ENCODE measurements at places on chromosomes 11 and 22. TPM values are rescaled to one million over a fixed set of nuclear protein-coding genes. Genes with fewer than 3 reads are reported as not detected.
A peak's percentile ranks its signal among the peaks of the same experiment; 100 is the strongest.

DNA sequence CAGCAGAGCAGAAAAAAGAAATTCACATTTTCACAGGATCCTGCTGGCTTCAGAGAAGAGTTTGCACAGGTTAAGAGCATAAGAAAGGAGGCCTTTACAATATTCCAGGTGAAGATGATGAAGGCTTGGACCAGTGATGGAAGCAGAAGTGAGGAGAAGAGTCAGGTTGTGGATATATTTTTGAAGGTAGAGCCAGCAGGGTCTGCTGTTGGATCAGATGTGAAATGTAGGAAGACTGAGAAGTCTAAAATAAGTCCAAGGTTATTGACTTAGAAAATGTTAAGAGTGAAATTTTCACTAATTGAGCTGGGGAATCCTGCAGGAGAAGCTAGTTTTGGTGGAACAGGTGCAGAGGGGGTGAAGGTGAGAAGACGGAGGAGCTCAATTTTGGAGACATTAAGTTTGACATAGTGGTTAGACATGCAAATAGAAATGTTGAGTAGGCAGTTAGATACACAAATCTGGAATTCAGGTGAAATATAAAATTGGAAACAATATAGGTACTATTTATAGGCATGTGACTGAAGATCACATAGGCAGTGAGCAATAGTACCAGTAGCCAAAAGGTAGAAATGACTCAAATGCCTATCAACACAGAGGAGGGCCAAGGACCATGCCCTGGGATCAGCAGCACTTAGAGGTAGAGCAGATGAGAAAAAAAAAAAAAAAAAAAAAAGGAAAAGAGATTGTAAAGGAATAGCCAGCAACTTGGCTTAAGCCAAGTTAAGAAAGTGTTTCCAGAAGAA, 252.0 kb downstream of the AASDHPPT start:
- no peak for DNase-seq

- DNase-seq, result no peak
Observed at GRCh38 chr22:47954107-47954506, 1191.7 kb downstream of the TBC1D22A start.

DNA sequence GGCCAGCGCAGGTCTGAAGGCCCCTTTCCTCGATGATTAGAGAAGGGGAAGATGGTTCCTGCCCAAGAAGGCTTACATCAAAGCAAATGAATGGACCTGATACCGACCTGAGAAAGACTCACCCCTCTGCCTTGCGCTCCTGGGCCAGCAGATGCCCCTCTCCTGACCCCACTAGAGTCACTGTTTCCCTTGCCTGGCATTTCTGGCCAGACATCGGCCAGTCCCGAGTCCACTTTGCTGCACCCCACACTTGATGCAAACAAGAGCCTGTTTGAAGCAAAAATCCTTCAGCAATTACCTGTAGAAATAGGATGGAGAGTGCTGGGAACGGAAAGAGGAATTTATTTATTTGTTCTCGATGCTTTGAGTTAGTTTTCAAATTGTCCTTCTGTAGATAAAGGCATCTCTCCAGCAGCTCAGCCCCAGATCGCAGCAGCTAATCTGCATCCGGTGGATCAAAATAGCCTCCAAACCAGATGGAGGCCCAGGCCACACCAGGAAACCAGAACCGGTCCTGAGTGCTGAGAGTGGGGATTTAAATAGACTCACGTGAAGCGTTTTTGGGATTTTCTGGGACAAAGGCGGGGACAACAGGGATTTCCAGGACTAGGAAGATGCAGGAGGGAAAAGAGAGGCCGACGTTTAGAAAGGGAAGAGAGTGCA, 148.6 kb downstream of the TRIM29 start:
- peak; percentile 19 for DNase-seq

DNA sequence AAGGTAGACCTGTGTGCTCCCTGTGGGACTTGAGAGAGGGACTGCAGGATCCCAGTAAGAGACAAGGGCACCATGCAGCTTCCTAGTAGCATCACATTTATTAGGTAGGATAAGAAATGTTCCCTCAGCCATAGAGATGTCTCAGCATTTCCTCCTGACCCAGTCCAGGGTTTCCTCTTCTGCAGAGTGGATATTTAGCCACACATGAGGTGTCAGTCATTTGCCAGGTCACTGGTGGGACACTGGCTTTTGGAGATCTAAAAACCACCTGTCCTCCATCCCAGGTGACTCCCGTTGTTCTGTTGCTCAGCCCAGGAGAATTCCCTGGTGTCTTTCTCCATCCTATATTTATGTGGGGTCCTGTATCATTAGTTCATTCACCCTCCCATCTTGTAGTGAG, 117.5 kb upstream of the NNMT start:
- DNase-seq, result no peak

The KRTAP5-1 gene
- not detected for polyA plus RNA-seq

The HEPACAM gene
- 0.10 TPM for polyA plus RNA-seq

GRCh38 chr22:46823654-46824053, 61.2 kb downstream of the TBC1D22A start:
- no peak for DNase-seq

DNA sequence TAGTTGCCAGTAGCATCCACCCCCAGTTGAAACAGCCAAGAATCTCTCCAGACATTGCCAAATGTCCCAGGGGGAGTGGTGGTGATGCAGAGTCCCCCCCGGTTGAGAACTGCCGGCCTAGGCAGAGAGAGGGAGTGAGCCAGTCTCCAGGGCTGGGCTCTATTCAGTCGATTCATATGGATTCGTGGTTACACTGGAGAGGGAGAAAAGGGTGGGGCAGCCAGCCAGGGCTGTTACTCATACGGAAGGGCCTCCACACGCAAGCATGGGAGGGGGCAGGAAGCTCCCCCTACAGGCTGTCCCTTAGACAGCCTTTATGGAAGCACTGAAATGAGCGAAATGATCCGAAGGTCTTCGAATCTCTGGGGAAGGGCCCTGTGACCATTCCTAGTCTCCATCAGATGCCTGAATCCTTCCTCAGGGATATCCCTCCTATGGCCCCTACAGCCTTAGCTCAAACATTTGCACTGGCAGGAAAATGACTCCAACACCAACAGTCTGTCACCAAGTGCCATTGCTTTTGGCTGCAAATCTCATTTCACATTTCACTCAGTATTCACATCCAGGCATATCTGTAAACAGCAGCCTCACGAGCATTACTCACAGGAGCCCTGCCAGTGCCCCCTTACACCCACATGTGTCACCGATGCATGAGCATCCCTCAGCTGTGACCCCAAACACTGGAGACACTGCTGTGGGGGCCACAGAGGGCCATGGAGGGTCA, 18.4 kb upstream of the TLCD5 start:
- DNase-seq, result peak; percentile 79

The DCUN1D5 gene
- polyA plus RNA-seq, result 22.7 TPM

DNA sequence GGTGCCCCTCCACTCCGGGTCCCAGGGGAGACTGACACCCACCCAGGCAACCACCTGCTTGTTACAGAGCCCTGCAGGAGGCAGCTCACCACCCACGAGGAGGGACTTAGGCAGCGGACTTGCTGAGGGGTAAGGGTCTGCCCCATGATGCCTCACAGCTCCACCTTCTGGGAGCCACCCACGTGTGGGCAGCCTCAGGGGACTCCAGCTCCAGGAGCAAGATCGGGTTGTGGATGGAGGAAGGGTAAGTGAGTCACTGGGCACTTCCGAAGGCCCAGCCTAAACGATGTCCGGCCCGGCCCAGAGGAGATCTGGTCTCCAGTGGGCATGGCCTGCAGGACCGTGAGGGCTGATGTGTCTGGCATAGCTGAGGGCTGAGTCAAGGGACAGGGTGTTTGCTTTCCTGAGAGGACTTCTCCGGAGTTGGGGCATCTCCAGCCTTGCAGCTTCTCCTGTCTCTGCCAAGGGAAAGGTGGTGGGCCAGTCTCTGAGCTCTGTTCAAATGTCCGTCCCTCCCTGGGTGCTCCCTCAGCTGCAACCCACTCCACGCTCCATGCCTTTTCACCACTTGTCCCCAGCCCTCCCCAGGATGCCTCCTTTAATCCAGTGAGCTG, 32.3 kb upstream of the P2RY2 start:
- no peak for DNase-seq

The WBP2NL gene
- polyA plus RNA-seq, result 1.2 TPM

- DNase-seq, result no peak
Observed at GRCh38 chr11:57417056-57417455, 9.9 kb downstream of the SLC43A3 start.

DNA sequence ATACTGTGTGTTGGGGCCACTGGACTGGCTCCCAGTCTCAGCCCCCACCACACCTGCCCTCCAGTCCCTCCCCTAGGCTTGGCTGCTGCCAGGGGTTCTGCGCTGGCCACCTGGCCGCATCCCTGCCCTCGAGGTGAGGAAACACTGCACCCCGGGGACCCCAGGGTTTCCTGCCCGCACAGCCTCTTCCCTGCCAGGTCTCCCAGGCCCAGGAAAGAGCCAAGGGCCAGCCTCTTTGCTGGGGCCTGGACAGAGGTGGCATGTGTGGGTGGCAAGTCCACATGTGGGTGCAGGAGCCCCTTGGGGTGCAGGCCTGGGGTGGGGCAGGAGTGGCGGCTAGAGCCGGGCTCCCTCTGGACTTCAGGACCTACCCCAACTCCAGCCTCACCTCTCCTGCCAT, 2.5 kb downstream of the EPS8L2 start:
- DNase-seq, result no peak
